ENCODE measurements at places on chromosomes 1 and 21. TPM values are rescaled to one million over a fixed set of nuclear protein-coding genes. Genes with fewer than 3 reads are reported as not detected.

GRCh38 chr1:116724765-116725375 is 29.4 kb upstream of the CD2 start:
- DNase-seq, result no peak

DNA sequence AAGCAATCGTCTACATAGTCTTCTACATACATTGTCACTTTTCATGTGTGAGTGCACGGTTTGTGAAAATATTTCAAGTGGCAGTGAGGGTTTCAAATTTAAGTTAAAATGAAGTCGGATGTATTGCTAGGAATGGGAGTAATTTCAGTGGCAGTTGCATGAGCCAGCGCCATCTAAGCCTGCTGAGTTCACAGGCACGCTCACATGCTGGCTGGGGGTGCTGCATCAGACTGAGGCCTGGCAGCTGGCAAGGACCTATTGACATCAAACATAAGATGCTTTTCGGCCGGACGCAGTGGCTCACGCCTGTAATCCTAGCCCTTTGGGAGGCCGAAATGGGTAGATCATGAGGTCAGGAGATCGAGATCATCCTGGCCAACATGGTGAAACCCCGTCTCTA is 80.7 kb downstream of the UBE4B start:
- DNase-seq, result no peak

DNA sequence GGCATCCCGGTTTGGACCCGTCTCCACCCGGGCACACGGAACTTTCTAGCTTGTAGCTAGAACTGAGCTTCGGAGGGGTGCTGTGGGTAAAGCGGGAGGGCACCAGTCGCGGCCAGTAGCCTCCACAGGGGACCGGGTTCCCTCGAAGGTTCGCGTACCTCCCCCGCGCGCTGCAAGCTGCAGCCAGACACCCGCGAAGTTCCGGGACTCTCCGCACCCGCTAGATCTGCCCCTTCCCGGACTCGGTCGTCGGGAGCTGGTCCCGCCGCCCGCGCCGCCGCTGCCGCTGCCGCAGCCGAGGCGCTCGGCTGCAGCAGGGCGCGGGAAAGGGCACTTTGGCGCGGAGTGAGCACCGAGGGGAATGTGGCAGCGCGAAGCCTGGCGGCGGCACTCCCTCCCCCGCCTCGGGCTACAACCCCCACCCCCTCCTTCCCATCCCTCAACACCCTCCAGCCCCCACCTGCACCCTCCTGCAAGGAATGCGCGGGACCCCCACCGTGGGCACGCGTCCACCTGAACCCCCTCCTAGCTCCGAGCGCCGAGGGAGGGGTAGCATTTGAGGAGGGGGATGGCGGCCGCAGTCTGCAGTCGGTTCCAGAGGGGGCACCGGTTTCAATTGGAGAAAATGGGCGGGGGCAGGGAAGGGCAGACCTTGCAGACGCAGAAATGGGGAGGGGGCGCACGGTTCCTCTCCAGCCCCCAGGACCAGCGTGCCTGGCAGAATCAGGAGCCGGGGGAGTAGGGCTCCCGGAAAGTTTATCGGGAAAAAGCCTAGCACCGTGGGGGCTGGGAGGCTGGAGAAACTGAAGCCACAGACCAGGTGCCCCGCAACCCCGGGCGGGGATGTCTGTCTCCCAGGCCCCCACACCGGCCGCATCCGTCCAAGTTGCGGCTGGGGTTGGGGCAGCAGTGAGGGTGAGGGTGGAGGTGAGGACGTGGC is 968 bp downstream of the CSMD2 start:
- no peak for DNase-seq

GRCh38 chr1:196977278-196977677 is at the start of gene CFHR5:
TSS of gene CFHR5 (plus strand) at chr1:196977556. CDS start at chr1:196977665, 109 bp downstream.
- no peak for DNase-seq

- peak; percentile 58 for DNase-seq
These were observed 538.9 kb downstream of the LMO4 start for GRCh38 chr1:87867626-87868025.

- no peak for DNase-seq
These were observed 74.8 kb downstream of the HLCS start for GRCh38 chr21:36891692-36892091.

- DNase-seq, result peak; percentile 85
These were observed 944.5 kb downstream of the KCNT2 start for GRCh38 chr1:195663549-195664280.

- DNase-seq, result no peak
These were observed 23.7 kb downstream of the LEPR start for GRCh38 chr1:65444128-65444640.

DNA sequence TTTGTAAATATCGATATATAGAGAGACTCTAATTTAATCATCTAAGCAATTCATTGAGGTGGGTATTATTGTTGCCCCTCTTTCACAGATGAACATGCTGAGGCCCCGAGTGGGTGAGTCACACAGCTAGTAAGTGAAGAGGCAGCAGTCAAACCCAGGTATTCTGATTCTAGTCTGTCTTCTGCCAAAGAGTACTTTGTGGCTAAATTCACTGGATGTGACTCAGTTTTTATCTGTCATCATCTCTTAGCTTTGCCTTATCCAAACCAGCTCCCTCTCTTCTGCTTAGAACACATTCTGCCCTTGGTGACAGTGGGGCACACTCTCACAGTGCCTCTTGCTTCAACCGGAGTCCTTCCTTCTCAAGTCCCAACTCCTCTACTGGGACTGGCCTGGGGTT is 11.5 kb downstream of the FCRL5 start:
- DNase-seq, result no peak

DNA sequence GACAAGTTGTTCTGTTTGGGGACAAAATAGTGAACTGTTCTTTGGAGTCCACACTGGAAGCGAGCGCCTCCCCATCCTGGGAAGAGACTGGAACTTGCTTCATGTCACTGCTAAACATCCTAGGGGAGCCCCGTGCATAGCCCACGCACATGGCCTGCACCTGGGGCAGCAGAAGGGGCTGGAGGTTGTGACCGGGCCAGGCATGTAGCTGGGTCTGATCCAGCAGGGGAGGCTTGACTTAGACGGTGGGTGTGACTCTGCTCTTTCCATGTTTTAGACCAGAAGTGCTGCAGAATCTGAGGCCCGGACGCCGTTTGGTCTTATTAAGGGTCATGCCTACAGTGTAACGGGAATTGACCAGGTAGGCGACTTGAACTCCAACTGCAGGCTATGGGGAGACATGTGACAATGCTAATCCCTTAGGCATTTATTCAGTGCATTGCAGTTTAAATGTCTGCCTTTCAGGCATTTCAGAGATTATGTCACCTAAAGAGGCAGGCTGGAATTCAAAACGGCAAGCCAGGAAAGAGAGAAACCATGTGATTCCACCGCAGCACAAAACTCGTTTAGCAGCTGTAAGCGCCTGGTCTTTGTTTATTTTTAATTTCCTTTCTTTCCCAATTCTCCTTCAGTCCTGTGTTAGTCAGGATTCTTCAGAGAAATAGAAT is 21.8 kb downstream of the CAPN9 start:
- DNase-seq, result peak; percentile 60

DNA sequence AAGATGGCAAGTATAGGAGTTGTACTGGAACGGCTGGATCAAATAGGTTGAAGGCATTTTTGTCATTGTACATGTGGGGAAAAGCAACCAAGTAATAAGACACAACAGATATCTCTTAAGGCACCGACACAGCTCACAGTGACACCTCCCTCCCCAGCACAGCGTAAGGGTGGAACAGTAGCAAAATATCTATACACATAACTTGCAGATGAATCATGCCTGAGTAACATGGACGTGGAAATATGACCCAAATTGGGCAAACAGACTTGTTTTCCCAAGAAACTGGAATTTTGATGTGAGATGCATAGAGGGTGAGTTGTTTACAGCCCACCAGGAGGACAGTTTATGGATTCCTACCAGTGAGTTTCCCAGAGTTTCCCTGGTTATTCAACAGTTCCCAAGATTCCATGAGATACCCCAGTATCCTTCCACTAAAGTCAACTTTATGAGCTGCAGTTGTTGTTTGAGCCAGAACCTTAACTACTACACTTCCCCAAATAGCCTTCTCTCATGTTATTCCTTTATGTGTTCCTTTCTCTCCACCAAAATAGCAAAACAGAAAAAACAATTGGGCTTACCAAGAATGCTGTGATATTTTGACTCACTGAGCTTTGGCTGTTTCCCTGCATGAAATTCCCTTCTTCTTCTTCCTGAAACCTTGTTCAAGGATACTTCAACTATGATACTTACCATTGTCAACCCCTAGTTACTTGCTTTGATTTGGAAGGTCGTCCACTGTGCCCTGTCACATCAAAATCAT is 7.1 kb upstream of the DR1 start:
- peak; percentile 86 for DNase-seq

- DNase-seq, result no peak
These were observed 36.4 kb downstream of the BTG3 start for GRCh38 chr21:17576080-17576835.

DNA sequence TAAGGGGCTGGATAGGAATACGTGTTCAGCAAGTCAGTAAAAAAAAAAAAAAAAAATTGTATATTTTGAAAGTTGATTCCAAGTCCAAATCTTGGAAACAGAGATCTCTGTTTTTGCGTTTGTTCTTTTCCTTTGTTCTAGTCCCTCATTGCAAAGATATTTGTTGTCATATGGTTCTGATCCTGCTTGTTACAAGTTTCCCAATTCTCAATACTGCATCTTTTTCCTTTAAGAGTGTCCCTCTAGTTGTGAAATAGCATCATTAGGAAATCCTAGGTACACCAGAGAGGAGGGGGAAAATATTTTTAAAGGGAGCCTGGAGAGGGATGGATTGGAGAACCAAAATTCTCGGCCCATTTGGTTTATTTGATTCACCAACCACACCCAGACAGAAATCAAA is 152.2 kb upstream of the C1orf105 start:
- no peak for DNase-seq

DNA sequence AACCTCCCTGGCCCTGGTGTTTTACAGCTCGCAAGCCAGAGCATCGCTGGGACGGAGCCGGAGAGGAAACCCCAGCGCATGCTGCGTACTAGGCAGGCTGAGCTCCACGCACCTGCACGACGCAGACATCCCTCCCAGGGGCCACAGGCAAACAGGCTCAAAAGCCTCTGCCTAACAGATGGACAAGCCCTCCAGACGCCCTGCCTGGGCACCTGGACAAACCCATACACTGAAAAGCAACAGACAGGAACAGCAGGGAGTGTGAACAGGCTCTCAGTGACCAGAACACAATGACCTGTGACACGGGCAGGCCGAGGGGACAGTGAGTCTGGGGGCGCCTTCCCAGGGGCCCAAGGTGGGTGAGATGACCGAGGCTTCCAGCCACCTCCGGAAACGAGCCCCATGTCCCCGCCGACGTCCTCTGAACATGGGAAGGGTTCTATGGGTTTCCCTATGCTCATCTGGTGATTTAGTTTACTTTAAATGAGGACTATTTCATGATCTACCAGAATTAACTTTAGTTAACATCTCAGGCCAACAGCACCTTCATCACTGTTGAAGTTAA is 40.3 kb downstream of the NPHP4 start:
- no peak for DNase-seq

- DNase-seq, result no peak
These were observed 17.1 kb downstream of the ARHGEF16 start for GRCh38 chr1:3471356-3472087.

GRCh38 chr1:194338241-194338948 is 1152.0 kb upstream of the B3GALT2 start:
- DNase-seq, result peak; percentile 52

- no peak for DNase-seq
These were observed 5.1 kb upstream of the TFAP2E start for GRCh38 chr1:35567947-35568558.

GRCh38 chr1:99004861-99005442 is at the start of gene PLPPR5:
TSS of gene PLPPR5 (minus strand) at chr1:99004861. CDS start at chr1:99004671, 190 bp downstream.
- DNase-seq, result no peak

- DNase-seq, result peak; percentile 66
These were observed 9.5 kb upstream of the TNFRSF14 start for GRCh38 chr1:2546515-2547209.

- peak; percentile 82 for DNase-seq
These were observed 2.4 kb upstream of the PIK3R3 start for GRCh38 chr1:46134660-46135331.

DNA sequence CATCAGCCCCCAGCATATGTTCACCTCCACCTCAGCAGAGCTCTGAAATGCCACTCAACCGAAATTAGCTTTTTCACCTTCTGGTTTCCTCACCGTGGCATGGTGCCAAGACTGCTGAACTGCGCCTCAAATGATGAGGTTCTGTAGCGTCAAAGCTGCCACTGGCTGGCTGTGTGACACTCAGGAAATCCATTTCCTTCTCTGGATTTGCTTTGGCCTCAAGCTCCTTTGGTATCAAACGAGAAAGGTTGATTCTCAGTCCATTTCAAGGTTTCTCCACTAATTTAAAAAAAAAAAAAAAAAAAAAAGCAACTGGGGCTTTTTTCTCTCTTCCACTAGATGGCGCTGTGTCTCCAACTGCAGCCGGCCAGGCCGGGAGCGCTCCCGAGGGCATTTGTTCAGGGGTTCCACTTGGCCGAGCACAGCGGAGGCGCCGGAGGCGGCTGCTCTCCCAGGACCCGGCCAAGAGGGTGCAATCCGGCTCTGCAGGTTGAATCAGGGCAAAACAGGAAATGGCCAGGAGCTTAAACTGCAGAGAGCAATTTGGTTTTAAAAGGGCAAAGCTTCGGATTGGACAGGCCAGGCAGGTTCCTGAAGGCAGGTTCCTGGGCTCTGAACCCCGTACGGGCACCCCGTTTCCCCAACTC is 26.5 kb upstream of the PLA2G2C start:
- peak; percentile 39 for DNase-seq

DNA sequence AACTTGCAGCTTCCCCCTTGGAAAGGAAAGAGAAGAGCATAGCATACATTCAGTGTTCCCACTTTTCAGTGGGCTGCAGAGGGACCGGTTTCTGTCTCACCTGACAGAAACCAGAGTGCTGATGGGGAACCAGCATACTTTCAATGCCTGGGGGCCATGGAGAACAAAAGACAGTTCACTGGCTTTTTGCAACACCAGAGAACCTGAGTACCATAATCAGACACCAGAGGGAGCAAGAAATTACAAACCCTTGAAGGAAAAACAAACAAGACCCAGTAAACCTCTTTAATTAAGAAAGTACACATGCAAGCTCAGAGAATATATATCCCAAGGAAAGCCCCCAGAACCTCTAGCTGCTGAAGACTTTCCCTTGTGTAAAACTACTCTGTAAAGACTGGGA is 51.1 kb downstream of the CSMD2 start:
- peak; percentile 10 for DNase-seq

GRCh38 chr21:46028573-46029091 is 47.1 kb downstream of the COL6A1 start:
- DNase-seq, result no peak

GRCh38 chr1:87179076-87179810 is 149.4 kb upstream of the LMO4 start:
- DNase-seq, result no peak

The KRTAP19-1 gene
- not detected for total RNA-seq

The OR2T11 gene
- total RNA-seq, result not detected

The DNAJC28 gene
- total RNA-seq, result 1.2 TPM

The TNFRSF1B gene
- total RNA-seq, result 0.07 TPM

The NPHP4 gene
- total RNA-seq, result 9.2 TPM

The PDPN gene
- 65.2 TPM for total RNA-seq

The ANGEL2 gene
- total RNA-seq, result 26.9 TPM

The ARHGAP30 gene
- not detected for total RNA-seq

The LCE3C gene
- 0.71 TPM for total RNA-seq

The GJA9 gene
- 0.27 TPM for total RNA-seq

The ZSWIM5 gene
- total RNA-seq, result not detected
